ENCODE measurements at places on chromosomes 7 and 10. TPM values are rescaled to one million over a fixed set of nuclear protein-coding genes. Genes with fewer than 3 reads are reported as not detected.

IGFBP1 gene
- not detected for total RNA-seq

NPTX2 gene
- total RNA-seq: 49.8 TPM

TEX36 gene
- total RNA-seq: not detected

OR9A4 gene
- not detected for total RNA-seq

AQP1 gene
- 544 TPM for total RNA-seq

ZNF783 gene
- total RNA-seq: 17.0 TPM

CCAR1 gene
- 60.4 TPM for total RNA-seq
